ENCODE measurements at places on chromosomes 1 and 21.

DNA sequence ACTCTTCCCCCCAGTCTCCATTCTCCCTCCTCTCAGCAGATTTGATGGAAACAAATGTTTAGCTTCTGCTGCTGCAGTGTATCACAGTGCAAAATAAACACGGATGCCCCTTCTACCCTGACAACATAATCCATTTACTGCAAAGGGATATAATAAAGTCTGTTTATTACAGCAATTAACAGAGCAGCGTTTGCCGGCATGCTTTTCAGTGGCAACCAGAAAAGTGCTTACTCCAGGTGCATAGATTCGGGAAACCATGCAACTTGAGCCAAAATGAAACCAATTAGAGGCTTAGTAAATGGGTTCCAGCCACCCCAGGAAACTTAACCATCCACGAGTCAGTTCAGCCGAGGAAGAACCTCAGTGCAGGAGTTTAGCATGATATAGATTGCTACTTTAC is 12.9 kb upstream of the LEMD1 start:
- DNase-seq: no peak

GRCh38 chr1:201436393-201436792 is 14.9 kb upstream of the TNNI1 start:
- DNase-seq: no peak

- DNase-seq: no peak
Measured at GRCh38 chr21:44980562-44981489, 41.0 kb downstream of the SLX9 start.

DNA sequence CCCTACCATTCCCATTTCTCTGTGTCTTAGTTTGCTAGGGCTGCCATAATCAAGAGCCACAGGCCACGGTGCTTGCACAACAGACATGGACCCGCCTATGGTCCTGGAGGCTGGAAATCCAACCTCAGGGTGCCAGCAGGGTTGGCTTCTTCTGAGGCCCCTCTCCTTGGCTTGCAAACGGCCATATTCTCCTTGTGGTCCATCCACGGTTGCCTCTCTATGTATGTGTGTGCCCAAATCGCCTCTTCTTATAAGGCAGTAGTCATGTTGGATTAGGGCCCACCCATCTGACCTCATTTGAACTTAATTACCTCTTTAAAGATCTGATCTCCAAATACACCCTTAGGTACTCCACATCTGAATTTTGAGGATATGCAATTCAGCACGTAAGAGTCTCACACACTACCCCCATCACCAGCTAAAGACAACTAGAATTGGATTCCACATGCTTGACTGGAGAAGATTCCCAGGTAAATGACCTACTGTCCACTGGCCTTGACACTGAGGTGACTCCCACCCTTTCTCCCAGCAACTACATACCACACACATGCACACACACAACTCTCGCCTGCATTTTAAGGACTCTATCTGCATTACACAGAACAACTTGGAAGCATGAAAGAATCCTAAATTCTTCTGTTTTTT is 28.3 kb upstream of the TMEM51 start:
- no peak for DNase-seq

GRCh38 chr1:244060686-244061085 is 9.6 kb downstream of the ZBTB18 start:
- DNase-seq: no peak
